ENCODE measurements at places on chromosomes 3 and 15. TPM values are rescaled to one million over a fixed set of nuclear protein-coding genes. Genes with fewer than 3 reads are reported as not detected.

Gene NBEAL2
- 75.5 TPM for total RNA-seq

Gene SLC28A1
- total RNA-seq: not detected

Gene GUCA1C
- not detected for total RNA-seq

Gene SYNPR
- not detected for total RNA-seq

Gene TM4SF1
- 0.37 TPM for total RNA-seq

Gene SI
- not detected for total RNA-seq

Gene PP2D1
- not detected for total RNA-seq

Gene BRK1
- 96.6 TPM for total RNA-seq

Gene ACTRT3
- total RNA-seq: 1.3 TPM

Gene PIGZ
- 0.82 TPM for total RNA-seq

Gene STRIT1
- total RNA-seq: not detected

Gene ANKRD63
- total RNA-seq: not detected

DNA sequence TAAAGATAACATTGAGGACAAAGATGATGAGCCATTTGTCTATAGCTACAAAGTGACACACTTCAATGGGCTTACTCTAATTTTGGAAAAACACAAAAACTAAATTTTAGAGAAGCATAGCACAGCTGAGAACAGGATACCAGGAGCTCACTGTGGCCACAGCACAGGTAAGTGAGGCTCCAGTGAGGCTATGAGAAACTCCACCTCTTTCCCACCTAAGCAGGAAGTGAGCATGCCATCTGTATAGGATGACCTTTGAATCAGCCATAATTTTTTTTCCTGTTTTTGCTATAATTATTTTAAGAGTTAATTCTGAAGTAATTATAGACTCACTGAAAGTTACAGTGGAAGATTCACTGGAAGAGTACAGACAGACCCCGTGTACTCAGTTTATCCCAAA is 82.1 kb upstream of the DCLK3 start:
- DNase-seq: no peak

DNA sequence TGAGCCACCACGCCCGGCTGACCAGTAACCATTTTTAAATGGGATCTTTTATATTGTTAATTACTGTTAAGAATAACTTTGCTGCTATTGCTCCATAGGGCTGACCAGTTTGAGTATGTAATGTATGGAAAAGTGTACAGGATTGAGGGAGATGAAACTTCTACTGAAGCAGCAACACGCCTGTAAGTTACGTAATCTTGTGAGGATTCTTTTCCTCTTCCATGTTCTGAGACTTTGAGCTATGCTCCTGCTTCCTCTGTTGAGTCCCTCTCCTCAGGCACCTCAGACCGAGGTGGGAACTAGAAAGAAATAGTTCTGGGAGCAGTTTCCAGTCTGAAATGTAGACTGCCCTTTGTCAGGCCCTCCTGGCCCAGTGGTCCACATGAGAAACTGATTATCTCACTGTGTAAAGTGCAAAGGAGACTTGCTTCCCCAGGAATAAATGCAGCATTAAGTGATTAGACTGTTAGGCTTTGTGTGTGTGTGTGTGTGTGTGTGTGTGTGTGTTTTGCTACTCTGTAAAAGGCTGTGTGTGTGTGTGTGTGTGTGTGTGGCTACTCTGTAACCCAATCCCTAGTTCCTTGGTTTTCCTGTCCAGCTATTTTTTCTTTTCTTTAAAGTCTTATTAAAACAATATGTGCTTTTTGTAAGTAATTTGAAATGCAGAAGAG is 5.2 kb downstream of the POLR2H start:
- DNase-seq: no peak

DNA sequence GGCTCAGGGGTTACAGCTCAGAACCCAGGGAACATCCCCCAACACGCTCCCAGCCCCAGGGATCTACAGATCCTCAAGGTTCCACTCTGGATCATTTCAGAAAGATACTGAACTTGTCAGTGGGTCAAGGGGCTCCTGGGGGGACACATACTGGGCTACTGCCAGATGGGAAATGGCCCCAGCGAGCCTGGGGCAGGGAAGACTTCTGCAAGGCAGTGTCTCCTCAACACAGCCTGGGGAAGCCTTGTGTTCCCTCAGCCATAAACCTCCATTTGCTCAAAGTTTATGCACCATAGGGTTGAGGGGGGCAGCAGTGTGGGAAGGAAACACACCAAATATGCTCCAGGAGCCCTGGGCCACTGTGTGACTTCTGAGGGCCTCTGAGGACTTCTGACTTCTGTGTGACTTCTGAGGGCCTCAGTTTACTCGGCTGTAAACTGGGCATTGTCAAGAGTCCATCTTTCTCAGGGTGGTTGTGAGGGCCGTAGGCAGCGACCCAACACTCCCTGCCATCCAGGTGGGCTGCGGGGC is 58.4 kb downstream of the IQSEC1 start:
- no peak for DNase-seq

DNA sequence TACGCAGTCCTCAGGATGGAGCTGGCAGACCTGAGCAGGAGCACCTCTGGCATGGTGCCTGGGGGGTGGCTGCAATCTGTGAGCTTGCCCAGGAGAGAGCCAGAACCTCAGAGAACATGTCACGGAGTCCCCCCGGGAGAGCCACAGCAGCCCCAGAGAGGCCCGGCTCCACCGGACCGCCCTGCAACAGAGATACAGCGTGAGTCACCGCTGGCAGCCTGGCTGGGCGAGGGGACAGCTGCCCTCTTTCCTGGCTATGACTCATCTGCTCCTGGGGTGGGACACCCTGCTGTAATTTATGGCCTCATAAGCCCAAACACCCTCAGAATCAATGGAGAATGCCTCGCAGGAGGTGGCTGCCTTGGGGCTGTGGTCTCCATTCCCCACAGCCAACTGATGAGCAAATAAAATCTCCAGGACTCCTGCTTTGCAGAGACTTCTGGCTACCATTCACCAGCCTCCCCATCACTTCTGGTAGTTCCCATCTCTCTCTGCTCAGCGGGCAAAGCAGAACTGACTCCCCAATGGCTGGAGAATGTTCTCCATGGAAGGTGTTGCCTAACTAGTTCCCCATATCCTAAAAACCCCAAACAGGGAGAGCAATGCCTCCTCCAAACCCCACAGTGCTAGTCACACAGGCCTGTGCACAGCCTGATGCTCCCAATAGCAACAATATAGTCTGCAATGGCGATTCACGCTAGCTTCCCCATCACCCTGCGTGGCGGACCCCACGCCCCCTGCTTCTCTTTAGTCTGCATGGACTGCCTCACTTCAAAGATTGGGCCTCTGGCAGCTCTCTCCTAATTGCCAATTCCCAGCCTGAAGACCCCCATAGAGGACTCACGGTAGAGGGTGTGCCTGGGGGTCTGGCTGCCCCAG is 21.6 kb downstream of the ACSBG1 start:
- no peak for DNase-seq

GRCh38 chr15:39869858-39870515 is 50.1 kb downstream of the GPR176 start:
- DNase-seq: no peak

GRCh38 chr3:177831361-177831760 is 634.1 kb upstream of the TBL1XR1 start:
- no peak for DNase-seq

GRCh38 chr15:100925480-100925879 is 6.3 kb downstream of the LRRK1 start:
- no peak for DNase-seq

DNA sequence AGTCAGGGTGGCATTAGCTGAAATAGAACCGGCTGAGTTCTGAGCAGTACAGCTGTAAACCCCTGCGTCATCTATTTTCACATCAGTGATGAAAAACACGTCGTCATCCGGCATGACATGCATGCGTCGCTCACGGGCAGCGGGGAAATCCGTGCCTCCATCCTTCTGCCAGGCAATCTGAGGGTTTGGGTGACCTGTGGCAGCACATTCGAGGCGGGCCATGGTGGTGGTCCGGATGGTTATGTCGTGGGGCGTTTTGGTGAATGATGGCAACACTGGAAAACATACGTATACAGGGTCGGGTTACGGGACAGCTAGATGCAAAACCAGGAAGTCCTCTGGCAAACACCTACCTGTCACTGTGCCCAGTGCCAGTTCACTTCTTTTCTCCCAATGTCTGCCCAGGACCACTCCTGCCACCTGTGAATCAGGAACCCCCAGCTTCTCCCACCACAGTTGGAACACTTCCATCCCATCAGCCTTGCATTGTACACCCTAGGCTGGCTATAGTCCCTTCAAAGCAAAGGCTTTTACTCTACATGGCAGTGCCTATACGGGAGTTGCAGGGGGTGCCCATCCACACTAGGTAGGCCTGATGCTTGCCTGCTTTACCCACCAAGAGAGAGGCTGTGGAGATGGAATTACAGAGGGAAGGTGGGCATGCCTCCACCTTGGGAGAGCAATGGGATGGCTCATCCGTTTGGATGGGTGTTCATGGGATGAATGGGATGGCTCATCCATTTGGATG is 116.7 kb downstream of the LRIG1 start:
- no peak for DNase-seq

GRCh38 chr3:50607271-50608091 is 4.1 kb downstream of the CISH start:
- no peak for DNase-seq

- DNase-seq: no peak
These were observed 73.5 kb downstream of the PEAK1 start for GRCh38 chr15:77346245-77347036.

- DNase-seq: no peak
These were observed 283.1 kb downstream of the XXYLT1 start for GRCh38 chr3:194987571-194988494.

DNA sequence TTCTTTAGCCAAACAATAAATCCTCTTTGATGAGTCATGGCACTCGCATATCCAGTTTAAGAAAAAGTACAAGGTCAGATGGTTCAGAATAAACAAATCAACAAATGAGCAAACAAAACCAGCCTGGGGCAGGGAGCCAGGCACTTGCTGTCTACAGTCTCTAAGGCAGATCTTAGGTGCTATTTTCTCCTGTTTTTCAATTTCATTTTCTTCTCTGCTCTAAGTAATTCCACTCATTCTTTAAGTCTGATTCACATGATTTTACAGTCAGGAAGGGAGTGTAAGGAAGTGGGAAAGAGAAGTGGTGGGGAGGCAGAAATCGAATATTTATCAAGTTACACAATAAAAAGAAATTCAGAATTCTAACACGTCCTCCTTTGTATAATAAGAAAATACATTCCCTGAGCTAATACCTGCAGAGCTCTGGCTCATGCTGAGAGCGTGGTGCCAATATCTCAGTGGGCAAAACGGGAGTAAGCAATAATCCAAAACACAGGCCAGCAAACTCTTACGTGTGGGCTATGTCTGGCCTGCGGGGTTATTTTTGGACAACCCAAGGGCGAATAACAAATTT is 298.6 kb downstream of the ADAMTS17 start:
- DNase-seq: no peak

GRCh38 chr3:31546162-31546561 is 13.4 kb downstream of the STT3B start:
- no peak for DNase-seq

DNA sequence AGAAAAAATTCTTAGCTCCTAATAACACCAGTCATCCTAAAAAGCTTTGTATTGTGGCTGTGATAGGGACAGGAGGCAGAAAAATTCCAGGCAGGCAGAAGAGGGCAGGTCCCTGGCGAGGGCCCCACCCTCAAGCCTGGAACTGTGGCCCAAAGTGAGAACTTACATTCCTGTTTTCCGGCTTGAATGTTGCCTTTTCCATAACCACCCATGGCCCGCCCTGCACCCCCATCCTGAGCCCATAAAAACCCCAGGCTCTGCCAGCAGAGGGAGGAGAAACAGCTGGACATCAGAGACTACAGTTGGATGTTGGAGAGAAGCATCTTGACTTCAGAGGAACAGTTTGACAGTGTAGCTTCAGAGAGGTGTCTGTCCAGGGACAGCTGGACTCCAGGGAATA is 37.3 kb downstream of the SLCO2A1 start:
- DNase-seq: no peak

- DNase-seq: no peak
These were observed 30.5 kb downstream of the OXSM start for GRCh38 chr3:25820366-25820765.

DNA sequence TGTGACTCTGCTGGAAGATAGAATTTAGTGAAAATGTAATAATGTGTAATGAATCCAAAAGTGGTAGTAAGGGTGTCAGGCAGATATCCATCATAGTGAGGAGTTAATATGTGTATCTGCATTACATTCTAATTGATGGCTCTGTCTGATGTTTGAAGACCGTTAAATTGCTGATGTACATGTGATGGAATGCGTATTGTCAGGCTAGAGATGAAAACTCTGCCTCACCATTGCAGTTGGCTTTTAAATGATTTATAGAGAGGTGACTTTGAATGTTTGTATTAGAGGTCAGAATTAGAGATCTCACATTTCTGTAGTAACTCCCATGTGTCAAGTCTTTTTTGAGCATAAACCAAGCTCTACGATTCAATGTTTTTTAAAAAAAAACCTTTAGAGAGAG is 234.6 kb downstream of the NAALADL2 start:
- no peak for DNase-seq

DNA sequence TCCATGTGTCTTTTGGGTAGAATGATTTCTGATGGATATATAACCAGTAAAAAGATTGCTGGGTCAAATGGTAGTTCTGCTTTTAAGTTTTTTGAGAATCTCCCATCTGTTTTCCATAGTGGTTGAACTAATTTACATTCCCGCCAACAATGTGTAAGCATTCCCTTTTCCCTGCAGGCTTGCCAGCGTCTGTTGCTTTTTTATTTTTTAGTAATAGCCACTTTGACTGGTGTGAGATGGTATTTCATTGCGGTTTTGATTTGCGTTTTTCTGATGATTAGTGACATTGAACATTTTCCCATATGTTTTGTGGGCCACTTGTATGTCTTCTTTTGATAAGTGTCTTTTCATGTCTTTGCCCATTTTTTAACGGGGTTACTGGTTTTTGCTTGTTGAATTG is 36.3 kb upstream of the MB21D2 start:
- no peak for DNase-seq

GRCh38 chr15:85004550-85004949 is 22.9 kb downstream of the PDE8A start:
- DNase-seq: no peak

GRCh38 chr15:37056177-37057121 is 43.9 kb downstream of the MEIS2 start:
- no peak for DNase-seq

DNA sequence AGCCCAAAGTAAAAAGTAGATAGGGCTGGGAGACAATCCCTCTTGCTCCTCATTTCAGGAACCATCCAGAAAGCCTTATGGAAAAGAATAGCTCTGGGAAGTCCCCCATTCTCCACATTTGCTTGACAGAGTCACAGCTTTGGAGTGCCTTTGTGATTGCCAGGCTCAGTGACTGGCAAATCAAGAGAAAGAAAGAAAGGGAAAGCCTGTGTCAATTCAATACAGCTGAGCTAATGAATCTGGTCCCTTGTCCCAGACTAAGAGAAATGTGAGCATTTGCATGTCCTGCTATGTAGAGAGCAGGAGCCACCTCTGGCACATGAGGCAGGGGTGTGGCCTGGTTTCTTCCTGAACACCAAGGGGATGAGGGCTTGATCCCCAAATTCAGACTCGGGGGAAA is 14.9 kb upstream of the CTNNB1 start:
- DNase-seq: no peak
